ENCODE measurements at places on chromosomes 16 and 17. TPM values are rescaled to one million over a fixed set of nuclear protein-coding genes. Genes with fewer than 3 reads are reported as not detected.

NME4 gene
- total RNA-seq, result 174 TPM

SUMO2 gene
- total RNA-seq, result 108 TPM

LSM12 gene
- total RNA-seq, result 53.5 TPM

ELOB gene
- total RNA-seq, result 841 TPM

C17orf78 gene
- total RNA-seq, result not detected

SLC6A2 gene
- not detected for total RNA-seq

HES7 gene
- 0.78 TPM for total RNA-seq
